ENCODE measurements at places on chromosomes 2 and 18.

DNA sequence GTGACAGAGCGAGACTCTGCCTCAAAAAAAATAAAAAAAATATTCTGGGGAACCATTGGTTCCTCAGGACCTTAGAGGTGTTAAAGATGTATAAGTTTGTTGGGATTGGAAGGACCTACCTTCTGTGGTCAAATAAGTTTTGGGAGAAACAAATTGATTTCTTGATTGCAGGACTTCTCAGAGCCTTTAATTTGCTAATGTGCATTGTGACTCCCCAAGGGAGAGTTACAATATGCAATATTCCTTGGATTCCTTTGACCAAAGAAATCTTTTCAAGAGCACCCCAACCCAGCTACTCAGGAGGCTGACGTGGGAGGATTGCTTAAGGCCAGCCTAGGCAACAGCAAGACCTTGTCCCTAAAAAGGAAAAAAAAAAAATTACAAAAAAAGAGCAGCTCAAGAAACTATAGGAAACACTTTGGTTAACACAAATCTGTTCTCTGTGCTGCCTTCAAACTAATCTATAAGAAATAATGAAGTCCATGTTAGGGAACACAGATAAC, 6.5 kb downstream of the NAGK start:
- DNase-seq: no peak

GRCh38 chr2:168461942-168462331, 5.9 kb downstream of the CERS6 start:
- no peak for DNase-seq

GRCh38 chr18:44799382-44799906, 118.8 kb downstream of the SETBP1 start:
- no peak for DNase-seq

DNA sequence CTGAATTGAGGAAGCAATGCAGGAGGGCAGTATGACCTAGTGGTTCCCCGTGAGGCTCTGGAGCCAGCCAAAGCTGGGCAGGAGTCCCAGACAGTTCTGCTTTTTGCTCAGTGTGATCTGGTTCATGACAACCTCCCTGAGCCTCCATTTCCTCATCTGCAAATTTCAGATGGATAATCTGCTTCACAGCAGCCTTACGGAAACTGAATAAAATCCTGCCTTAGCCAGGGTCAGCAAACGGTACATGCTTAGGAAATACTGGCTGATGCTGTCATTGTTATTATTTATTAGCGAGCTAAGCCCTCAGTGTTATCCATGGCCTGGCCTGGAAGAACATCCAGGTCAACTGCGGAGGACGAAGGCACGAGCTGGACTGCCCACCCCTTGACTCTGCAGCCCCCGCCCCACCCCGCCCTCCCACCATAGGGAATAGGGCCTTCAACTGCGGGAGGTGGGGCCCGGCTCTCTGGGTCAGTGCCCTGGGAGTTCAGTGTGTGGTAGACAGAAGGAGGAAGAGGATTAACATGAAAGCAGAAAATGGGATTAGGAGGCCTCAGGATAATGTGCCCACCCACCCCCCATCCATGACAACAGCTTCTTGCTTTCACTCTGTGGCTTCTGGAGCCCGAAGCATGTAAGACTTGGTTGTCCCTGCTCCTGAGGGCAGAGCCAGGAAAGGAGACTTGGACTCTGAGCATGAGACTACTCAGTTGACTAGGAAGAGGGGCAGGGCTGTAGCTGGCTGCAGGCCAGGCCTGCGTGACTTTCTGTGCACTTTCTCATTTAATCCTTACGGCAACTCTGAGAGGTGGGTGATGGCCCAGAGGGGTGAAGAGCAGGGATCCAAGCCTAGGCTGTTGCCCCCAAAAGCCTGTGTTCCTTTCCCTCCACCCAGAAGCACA, 13.1 kb downstream of the PKDCC start:
- no peak for DNase-seq

DNA sequence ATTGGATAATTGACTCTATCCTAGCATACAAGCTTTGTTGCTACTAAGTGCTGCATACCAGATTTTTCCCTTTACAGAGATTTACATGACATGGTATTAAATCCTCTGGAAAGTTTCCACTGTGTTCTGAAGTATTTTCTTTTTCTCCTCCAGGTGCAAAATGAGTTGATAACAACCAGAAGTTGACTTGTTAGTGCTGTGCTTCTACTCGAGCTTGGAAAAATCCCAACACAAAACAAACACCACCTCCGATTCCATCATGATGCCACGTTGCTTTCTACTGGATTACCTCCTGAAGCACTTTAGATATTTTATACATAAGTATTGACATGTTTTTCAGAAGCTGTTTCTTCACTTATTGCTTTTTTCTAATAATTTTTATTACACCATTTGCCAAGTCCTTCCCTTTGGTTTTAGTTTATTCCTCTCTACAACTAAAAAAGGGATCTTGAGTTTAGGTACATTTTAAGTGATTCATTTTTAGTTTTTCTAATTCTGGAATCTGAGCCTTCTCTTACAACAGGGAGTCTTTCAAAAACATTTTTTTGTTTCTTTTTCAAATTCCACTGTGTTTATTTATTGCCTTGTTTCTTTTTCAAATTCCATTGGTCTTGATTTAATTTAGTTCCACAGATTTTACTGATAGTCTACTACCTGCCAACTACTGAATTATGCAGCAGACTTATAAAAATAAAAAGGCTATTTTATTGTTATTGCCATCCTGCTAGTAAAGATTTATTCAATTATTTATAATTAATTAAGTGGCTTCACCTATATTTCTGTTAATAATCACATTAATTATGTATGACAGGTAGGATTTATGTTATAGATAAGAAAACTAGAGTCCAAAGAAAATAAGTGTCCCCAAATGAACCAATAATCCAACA, 143.4 kb downstream of the PPP1R1C start:
- DNase-seq: no peak

GRCh38 chr2:101993772-101994171, 2.0 kb downstream of the IL1R2 start:
- no peak for DNase-seq

- DNase-seq: no peak
These were observed 405.3 kb upstream of the GALNT5 start for GRCh38 chr2:156852210-156852609.

DNA sequence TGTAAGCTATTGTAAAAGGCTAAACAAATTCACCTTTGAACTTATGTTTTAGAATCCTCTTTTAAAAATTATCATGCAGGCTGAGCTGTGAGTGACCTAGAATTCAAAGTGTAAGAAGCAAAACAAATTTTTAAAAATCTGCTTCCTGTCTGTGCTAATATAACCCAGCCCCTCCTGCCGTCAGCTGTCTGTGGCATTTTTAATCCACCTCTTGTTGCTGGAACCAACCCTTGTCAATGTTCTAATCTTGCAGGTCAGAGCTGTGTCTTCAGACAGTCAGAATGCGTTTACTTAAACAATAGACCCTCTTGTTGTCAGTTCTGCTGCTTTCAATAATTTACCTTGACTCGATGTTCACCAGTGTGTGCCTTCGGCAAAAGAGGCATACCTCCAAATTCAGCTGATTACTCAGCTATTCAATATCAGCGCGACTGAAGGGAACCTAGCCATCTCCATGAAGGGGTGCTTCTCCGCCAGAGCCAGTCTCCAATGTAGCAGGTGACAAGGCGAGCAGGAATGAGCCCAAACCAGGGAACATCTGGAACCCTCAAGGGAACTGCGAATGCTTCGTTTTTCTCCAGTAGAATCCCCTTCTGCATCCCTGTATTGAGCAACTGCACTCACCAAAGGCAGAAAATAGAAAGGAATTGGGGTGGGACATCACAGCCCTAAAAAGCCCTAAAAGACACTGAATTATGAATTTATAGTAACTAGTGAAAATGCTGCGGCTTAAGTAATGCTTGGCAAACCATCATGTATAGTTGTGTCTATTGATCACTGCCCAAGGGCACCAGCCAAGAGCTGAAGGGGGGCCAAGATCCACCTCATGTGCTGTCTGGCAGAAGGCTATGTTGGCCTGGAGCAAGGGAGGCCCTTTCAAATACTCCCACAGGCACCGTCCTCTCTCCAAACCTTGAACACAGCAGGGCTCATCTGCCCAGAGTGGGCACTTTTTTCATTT, 62.5 kb downstream of the LYPD6B start:
- DNase-seq: no peak

- DNase-seq: no peak
These were observed 62.6 kb downstream of the KLF7 start for GRCh38 chr2:207103132-207103531.

DNA sequence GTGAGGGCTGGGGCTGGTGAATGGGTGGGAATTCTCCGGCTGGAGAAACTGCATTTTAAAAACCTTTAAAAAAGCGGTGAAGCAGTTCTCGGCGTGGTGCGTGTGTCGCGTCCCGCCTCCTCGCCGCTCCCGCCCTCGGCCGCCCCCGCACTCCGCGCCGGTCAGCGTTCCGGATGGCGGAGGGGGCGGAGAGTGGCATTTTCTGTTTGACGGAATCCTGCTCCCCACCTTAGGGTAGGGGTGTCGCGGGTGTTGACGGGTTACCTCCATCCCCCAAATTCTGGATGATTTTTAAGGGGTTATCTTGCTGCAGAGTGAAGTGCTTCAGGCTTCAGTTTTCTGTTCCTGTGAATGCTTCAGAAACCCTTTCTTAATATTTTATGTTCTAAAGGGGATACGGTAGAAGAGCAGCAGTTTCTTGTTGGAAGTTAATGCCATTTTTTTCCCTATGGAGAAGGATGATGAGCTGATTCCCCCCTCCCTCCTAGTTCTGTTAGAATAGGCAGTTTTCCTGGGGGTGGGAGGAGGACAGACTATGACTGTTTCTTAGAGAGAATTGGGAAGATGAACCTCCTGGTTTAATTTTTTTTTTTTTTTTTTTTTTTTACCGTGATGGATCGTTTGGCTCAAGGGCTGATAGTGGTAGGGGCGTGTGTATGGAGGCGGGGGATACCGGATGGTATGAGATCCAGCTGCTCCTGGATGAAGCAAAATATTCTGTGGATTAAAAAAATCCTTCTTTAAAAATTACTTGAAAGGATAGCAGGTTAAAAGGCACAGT, 756 bp downstream of the ABI2 start:
- DNase-seq: peak; percentile 67

DNA sequence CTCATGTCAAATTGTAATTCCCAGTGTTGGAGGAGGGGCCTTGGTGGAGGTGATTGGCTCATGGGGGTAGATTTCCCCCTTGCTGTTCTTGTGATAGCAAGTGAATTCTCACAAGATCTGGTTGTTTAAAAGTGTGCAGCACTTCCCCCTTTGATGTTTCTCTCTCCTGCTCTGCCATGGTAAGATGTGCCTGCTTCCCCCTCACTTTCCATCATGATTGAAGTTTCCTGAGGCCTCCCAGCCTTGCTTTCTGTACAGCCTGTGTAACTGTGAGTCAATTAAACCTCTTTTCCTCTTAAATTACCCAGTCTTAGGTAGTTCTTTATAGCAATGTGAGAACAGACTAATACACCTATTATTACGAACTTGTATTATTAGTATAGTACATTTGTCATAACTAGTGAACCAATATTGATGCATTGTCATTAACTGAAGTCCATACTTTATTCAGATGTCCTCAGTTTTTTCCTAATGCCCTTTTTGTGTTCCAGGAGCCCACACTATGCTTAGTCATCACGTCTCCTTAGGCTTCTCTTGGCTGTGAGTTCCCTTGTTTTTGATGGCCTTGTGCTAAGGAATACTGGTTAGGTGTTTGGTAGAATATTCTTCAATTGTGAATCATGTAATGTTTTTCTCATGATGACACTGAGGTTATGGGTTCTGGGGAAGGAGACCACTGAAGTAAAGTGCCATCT, 4.5 kb upstream of the MAP3K2 start:
- no peak for DNase-seq

DNA sequence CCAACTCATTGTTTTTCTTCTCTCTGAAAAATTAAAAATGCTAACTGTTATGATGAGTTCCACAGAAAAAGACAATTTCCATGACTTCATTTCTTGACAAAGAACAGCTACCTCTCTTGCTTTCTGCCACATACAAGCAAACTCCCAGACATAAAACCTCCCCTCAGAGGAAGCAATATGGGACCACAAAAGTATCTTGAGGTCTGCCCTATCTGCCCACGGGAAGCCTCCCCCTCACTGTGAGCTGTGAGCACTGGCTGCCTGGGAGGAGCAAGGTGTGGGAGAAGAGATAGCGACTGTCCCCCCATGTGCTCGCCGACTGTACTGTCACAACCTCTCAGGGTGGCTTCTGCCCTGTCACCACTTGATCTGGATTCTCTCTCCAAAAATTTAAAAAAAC, 69.7 kb upstream of the NRP2 start:
- peak; percentile 58 for DNase-seq

DNA sequence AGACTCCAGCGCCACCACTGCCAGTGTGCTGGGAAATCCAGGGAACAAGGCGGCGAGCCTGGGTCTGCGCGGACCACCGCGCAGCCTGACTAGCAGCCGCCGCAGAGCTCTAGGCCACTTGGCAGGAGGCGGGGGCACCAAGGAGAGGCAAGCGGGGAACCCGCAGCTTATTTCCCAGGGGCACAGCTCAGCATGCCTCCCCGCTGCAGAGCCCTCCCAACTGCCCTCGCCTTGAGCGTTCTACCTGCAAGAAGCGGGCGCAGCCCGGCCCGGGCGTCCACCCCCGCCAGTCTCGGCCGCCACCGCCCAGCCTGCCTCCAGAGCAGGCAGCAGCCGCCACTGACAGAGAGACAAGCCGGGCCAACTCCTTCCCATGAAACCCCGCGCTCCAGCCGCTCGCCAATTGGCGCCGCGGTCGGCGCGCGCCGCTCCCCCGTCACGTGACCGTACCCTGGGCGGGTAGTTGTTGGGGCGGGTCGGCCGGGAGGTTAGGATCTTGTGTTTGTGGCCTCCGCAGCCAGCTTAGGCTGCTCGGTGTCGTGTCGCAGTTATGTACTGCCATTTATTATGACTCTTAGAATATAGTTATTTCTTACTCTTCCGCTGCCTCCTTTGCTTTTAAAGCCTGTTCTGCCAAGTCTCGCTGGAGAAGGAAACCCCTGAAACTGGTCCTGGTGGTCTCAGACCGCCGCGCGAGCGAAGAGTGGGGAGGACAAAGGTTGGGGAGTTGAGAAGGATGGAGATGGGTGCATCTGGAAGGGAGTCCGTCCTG, at the start of gene LNPK:
Gene LNPK, minus strand, starts transcription at position 352 of the 772 bp plus-strand sequence. CDS start 6,683 bp downstream, outside the sequence.
- DNase-seq: peak; percentile 95

- DNase-seq: no peak
These were observed at the start of gene L3MBTL4 for GRCh38 chr18:6414723-6415417. L3MBTL4 (minus strand) TSS chr18:6414911; CDS start chr18:6311625, 103,286 bp downstream.

DNA sequence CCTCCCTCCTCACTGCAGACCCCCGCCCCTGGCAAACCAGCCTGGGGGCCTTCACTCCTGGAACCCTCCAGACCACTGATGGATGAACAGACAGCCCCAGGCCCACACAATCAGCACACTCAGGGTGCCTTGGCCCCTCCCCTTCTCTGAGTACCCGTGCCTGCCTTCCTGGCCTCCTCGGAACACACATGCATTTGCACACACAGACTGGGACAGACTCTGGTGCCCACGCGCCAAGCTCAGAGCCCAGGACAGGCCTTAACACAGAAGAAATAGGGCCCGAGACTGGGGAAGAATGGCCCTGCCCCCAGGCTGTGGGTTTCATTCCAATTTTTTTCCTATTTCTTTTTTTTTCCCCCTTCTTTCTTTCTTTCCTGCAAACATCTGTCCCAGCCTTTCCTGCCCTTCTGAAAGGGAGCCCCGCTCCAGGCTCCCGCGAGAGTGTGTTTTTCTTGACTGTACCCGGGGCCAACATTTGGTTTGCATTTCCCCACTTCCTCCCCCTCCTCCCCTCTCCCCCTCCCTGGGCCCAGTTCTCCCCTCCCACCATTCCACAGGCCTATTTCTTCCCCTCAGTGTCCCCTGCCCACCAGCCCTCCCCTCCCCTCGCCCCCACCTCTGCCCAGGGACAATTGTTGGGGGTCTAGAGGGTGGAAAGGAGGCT, 618 bp upstream of the TNS1 start:
- DNase-seq: no peak

Measured in activated T-cell treated with anti-CD3 and anti-CD28 coated beads, Interleukin-2, amount 50 U/mL, for 24 hours (primary cell).